ENCODE measurements at places on chromosomes 1 and 21. TPM values are rescaled to one million over a fixed set of nuclear protein-coding genes. Genes with fewer than 3 reads are reported as not detected.
A peak's percentile ranks its signal among the peaks of the same experiment; 100 is the strongest.

DNA sequence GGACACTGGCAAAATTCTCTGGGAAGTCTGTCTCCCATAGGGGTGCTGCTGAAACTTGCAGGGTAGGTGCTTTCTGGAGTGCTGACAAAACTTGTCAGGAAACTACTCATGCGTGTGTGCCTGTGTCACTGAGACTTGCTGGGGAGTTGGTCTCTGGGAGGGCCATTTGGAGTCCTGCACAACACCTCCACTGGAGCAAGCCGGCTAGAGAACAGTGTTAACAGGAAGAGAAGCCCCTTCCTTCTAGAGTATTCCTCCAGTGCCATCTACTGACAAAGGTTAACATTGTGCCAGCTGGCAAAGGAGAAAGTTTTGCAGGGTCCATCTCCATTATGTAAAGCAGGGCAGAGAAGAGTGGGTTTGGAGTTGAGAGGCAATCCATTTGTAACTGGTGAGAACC lies 30.0 kb downstream of the ZMYM4 start:
- H3K4me1 ChIP-seq = no peaks in the 10 kb centered on the region
- no peak overlapping the region for H3K4me3 ChIP-seq
- no peaks in the 10 kb centered on the region for H3K27me3 ChIP-seq
- DNase-seq = peak; percentile 80
- no peak overlapping the region for H3K27ac ChIP-seq
- peaks cover 5% of the 10 kb centered on the region for H3K36me3 ChIP-seq

GRCh38 chr1:207748737-207749528 lies 2.9 kb upstream of the CD46 start:
- H3K4me3 ChIP-seq = peak overlapping the region; percentile 18
- H3K36me3 ChIP-seq = peaks cover 3% of the 10 kb centered on the region
- H3K27ac ChIP-seq = no peak overlapping the region
- DNase-seq = peak; percentile 67

GRCh38 chr1:31689854-31690253 lies 14.0 kb downstream of the COL16A1 start:
- DNase-seq = no peak
- no peaks in the 10 kb centered on the region for H3K36me3 ChIP-seq
- peaks cover 5% of the 10 kb centered on the region for H3K27me3 ChIP-seq
- H3K4me1 ChIP-seq = no peaks in the 10 kb centered on the region
- no peak overlapping the region for H3K4me3 ChIP-seq

The G0S2 gene
- 449 TPM for total RNA-seq

The OR2T29 gene
- total RNA-seq = not detected

All from activated CD4-positive, alpha-beta T cell treated with anti-CD3 and anti-CD28 coated beads, Interleukin-2, amount 10 ng/mL, durations not matched to agents 24 days and 14 days (primary cell).